ENCODE measurements at places on chromosomes 7 and 10.

GRCh38 chr7:1703871-1704810 lies 34.1 kb downstream of the ELFN1 start:
- DNase-seq = no peak

DNA sequence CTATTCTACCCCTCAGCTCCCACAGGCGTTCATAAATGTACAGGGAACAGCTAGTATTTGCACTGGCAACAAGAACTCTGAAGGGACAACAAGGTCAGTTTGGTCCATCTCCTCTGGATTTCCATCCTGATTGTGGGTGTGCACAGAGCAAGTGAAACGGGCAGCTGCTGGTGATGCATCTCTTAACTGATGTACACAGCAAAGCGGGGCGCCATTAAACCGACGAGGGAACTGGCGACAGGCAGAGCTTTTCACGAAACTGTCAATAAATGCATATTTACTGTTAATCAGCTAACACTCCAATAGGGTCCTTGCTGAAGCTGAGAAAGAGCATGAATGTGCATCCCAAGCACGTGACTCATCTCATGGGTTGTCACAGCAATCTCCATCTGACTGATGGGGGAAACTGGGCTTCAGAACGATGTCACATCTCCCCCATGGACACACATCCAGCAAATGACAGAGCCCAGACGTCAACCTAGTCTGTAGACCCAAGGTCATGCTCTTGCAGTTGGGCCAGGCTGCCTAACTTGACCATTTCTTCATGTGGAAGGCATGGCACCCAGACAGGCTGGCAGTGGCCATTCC lies 54.2 kb downstream of the FAM53B start:
- no peak for DNase-seq

- no peak for DNase-seq
Observed at GRCh38 chr10:114444819-114445218, 40.5 kb upstream of the AFAP1L2 start.

DNA sequence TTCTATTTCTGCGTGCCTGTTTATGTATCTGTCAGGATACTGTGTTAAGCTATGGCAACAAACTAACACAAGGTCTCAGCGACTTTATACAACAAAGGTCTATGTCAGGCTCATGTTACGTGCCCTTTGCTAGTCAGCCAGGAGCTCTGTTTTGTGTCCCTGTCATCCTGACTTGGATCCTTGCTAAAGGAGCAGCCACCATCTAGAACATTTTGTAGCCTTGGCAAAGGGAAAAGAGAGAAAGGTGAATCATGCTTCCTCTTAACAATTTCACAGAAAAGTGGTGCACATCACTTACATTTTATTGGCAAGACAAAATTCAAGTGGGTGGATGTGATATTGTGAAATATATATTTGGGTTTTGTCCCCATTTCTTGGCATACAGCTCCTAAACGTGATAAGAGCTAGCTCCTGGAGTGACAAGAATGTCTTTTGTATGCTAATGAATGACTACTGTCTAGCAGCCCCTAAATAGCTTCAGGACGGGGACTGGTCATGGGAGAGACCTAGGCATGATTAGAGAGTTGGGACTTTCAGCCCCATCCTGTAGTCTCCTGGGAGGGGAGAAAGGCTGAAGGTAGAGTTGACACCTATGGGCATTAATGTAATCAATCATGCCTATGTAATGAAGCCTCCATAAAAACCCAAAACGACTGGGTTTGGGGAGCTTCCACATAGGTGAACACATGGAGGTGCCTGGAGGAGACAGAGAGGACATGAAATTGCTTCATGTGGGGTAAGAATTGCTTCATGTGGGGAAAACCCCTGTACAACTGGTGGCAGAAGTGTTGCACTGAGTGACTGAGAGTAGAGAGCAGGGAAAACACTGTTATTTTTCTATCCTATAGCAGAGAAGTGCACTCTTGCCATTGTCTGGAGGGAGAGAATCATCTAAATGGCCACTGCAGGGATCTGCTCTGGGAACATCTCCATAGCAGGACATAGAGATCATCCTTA lies 33.0 kb downstream of the MRPL32 start:
- no peak for DNase-seq

DNA sequence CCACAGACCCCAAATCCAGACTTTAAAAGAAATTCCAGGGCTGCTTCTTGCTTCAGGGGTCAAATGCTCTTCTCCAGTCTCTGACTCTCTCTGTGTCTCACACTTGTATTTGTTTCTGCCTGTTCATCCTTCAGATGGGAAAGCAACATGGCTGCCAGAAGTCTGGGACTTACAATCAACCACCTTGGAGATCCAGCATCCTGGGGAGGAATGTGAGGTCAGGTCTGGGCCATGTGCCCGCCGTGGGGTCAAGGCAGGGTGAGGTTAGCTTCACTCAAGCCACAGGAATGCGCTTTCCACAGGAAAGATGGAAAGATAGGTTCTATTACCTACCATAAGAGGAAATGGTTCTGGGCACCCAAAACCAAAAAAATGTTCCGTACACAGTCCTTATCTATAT lies 34.3 kb upstream of the NPVF start:
- DNase-seq = no peak

GRCh38 chr10:131930586-131931330 lies 29.9 kb downstream of the PPP2R2D start:
- DNase-seq = no peak

DNA sequence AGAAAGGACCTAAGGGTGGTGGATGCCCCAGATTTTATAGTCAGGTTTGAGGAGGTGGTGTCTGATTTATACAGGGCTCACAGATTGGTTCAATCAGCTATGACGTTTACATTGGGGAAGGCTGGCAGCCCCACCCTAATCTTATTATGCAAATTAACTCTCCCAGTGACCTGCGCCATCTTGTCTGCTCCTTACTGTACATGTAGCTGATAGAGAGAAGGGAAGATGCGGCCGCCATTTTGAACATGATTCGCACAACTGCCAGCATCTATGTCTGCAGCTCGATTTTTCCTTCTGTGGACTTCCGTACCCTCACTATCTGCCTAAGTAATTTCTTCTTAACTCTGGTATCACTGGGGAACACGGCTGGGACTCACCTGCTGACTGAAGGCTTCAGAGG lies 619.0 kb upstream of the DPP6 start:
- no peak for DNase-seq

- DNase-seq = no peak
Observed at GRCh38 chr10:34184939-34185386, 630.1 kb downstream of the PARD3 start.

DNA sequence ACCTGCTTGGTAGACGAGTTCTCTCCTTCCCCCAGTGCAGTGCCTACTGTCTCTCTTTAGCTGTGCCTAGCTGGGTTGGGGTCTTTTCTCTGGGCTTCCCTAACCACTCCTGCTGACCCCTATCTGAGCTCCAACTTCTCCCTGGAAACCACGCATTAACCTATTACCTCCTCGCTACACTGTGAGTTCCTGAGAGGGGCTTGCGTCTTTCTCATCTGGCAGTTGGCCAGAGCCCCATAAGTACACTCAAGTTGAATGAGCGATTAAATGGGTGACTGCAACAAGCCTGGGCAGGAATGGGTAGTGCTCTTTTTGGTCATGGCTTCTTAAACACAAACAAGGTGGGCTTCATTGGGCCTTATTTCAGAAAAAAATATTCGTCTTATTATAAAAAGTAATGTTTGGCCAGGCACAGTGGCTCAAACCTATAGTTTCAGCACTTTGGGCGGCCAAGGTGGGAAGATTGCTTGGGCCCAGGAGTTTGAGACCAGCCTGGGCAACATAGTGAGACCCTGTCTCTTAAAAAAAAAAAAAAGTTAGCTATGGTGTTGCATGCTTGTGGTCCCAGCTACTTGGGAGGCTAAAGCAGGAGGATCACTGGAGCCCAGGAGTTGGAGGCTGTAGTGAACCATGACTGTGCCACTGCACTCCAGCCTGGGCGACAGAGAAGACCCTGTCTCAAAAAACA lies 41.4 kb downstream of the SYPL1 start:
- DNase-seq = no peak

DNA sequence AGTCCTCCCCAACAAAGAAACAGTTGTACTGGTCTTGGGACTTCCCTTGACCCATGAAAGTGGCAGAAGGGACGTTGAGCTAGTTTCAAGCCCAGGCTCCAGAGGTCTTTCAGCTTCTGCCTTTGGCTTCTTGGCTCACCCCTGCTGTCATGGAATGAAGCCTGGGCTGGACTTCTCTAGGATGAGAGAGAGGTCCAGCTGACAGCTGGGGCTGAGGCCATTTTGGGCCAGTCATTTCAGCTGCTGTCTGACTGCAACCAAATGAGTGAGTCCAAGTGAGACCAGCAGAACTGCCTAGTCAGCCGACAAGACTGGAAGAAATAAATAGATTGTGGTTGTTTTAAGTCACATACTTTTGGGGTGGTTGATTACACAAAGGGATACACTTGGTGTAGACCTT lies 76.6 kb downstream of the TMEM178B start:
- DNase-seq = no peak

GRCh38 chr10:103114876-103115275 lies 78.2 kb downstream of the NT5C2 start:
- no peak for DNase-seq

DNA sequence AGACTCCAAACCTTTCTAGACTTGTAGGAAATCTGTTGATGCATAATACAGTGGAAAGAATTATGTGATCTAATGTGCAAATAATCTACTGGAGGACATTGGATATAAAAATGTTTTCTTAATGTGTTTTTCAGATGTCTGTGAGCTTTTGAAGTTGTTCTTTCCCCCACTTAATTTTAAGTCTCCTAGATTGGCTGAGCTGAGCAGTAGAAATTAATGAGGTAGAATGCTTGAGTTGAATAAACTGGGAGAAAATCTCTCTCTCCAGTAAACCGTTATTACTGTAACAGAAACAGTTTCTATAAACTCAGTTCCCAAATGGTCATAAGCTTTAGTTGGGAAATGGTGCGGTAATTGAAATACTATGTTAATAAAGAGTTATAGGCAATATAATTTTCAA lies 15.7 kb downstream of the CSGALNACT2 start:
- DNase-seq = no peak

DNA sequence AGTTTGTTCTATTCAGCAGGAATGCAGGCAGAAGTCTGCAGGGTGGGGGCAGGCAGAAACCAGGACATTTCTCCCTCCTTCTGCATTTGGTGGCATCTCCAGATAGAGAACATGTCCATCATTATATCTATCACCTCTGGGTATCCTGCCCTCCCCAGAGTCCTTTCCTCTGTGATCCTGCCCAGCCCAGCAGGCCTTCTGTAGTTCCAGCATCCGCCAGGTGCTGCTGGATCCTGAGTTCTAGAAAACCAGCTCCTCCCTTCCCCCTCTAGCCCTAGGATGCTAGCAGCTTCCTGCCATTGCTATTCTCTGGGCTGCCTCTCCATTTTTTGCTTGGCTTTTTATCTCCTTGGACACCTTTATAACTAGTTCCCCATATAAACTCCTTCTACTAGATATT lies 180.3 kb downstream of the KCNMA1 start:
- no peak for DNase-seq

GRCh38 chr7:66758950-66759628 lies 18.6 kb downstream of the RABGEF1 start:
- no peak for DNase-seq

Measured in activated naive CD4-positive, alpha-beta T cell (primary cell).